ENCODE measurements at places on chromosomes 1 and 21.

- DNase-seq = no peak
Measured at GRCh38 chr1:184941410-184941733, 32.9 kb downstream of the NIBAN1 start.

- DNase-seq = no peak
Measured at GRCh38 chr1:47571161-47571560, 133.3 kb downstream of the FOXD2 start.

DNA sequence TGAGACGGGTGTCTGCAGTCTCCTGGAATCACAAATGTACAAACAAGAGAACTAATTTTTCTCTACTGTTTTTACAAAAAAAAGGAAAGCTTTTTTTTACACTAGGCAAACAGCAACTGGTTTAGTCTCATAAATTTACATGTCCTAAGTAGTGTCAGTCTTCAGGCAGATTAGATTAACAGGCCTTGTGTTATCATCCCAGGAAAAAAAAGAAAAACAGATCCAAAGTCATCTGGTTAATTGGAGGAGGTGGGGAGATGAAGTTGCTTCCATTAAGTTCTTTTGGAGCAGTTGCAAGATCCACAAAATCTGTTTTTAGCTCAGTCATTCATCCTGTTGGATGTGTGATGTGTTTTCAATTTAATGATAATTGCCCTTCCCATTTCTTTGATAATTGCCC is 363.5 kb upstream of the ADGRL2 start:
- DNase-seq = no peak

GRCh38 chr1:166870584-166870983 is 5.5 kb downstream of the TADA1 start:
- no peak for DNase-seq

DNA sequence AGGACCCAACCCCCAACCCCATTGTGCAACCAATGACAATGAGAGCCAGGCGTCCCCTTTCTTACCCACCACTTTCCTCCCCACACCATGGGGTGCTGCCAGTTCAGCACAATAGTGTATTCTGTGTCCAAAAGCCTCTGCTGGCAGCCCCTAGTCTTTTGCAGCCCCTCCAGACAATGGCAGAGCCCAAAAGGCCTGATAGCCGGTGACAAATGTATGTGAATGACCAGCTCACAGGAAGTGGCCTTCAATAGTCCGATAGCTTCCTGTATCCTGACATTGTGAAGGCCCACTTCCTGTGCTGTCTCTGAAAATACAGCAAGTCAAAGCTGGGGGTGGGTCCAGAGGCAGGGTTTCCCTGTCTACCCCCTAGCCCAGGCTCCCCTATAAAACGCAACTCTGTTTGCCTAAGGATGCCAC is 16.6 kb downstream of the SMIM12 start:
- no peak for DNase-seq

- no peak for DNase-seq
Measured at GRCh38 chr1:7317888-7318287, 453.2 kb upstream of the VAMP3 start.

GRCh38 chr1:234486858-234487840 is 8.2 kb upstream of the TARBP1 start:
- no peak for DNase-seq

- no peak for DNase-seq
Measured at GRCh38 chr1:153100245-153100644, 5.9 kb upstream of the SPRR2E start.

DNA sequence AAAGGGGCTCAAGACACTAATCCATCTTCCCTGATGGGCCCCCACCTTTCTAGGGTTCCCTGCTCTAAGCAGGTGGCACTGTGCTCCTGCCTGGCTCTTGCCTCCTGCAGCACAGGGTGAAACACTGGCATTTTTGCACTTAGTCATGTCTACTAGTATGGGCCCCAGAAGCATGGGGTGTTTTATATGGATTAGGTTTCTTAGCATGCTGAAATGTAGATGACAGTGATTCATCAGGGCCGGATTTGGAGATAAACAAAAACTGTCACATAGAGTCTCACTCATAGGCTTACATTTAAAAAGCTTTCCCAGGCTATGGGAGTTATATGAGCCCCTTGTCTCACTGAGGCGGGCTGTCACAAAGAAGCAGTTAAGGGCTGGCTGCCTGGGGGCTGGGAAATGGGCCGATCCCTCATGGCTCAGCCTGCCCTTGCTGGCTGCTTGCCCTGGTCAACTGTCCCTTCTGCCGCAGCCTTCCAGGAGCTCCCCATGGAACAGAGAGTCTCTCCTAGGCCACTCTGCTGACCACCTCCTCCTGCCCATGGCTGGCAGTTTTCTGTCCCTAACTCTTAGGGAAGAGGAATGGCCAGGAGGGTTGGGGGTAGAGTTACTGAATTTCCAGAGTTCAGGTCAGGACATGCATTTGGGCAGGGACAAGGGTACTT is 6.5 kb downstream of the GALNT2 start:
- DNase-seq = no peak

- no peak for DNase-seq
Measured at GRCh38 chr1:216665856-216666255, 57.4 kb downstream of the ESRRG start.

- no peak for DNase-seq
Measured at GRCh38 chr1:171922999-171923398, 81.7 kb downstream of the DNM3 start.

- DNase-seq = no peak
Measured at GRCh38 chr1:63320022-63320721, 2.2 kb upstream of the FOXD3 start.

- no peak for DNase-seq
Measured at GRCh38 chr21:38267136-38267755, 10.5 kb downstream of the KCNJ15 start.

GRCh38 chr1:43285269-43285990 is at the start of gene C1orf210:
TSS of gene C1orf210 (minus strand) at chr1:43285581. CDS start at chr1:43283270, 2,311 bp downstream.
- no peak for DNase-seq

GRCh38 chr1:27257155-27257554 is 22.7 kb downstream of the WDTC1 start:
- no peak for DNase-seq

GRCh38 chr1:180966744-180967536 is 54.2 kb downstream of the KIAA1614 start:
- no peak for DNase-seq

GRCh38 chr1:41868241-41868998 is 50.3 kb downstream of the HIVEP3 start:
- no peak for DNase-seq
